Activated CD8-positive, alpha-beta memory T cell treated with anti-CD3 and anti-CD28 coated beads for 4 hours (primary cell): ENCODE measurements at places on chromosomes 3 and 15.

DNA sequence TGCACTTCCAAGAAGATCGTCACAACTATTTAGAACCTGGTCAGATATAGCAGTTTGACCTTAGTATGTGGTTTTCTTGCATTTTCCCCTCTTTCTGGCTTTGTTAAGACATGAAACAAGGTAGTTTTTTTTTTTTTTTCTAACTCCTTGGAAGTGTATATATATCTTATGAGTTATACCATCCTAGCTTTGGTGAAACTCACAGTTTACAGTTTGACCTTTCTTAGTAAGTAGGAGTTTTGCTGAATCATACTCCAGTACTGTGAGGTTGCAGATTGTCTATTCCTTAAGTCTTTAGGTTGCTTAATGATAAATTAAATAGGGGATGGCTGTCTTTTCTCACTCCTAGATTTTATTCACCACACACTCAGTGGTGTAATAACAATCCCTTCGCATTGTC is 325.0 kb downstream of the RBMS3 start:
- DNase-seq = no peak

DNA sequence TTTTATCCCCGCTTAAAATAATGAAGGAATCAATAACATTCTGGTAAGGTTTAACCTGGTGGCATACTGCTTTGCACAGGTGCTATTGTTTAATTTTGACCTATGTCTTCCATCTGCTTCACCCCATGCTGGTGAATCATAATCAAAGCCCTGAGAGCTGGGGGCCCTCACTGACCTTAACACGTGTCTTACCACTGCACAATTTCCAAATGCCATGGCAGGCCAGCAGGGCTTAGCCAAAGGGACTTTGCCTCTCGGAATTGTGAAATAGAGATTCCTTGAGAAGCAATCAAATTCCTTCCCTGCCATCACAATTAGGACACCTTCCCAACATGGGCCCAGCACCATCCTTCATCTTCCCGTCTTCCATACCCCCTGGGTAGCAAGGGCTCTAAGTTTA is 242.6 kb upstream of the THBS1 start:
- no peak for DNase-seq

DNA sequence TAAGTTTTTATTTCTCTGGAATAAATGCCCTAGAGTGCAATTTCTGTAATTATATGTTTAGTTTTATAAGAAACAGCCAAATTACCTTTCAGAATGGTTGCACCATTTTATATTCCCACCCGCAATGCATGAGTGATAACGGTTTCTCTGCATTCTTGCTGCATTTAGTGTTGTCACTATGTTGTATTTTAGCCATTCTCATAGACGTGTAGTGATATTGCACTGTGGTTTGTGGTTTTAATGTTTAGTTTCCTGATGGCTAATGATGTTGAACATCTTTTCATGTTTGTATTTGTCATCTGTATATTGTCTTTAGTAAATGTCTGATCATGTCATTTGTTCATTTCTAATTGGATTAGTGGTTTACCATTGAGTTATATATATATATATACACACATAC is 73.0 kb upstream of the GOLIM4 start:
- no peak for DNase-seq

- no peak for DNase-seq
These were observed 8.8 kb upstream of the KCTD6 start for GRCh38 chr3:58482917-58483636.

- no peak for DNase-seq
These were observed 366.9 kb downstream of the RSL24D1 start for GRCh38 chr15:54829821-54830220.

GRCh38 chr3:136979684-136980083 is 21.9 kb downstream of the IL20RB start:
- no peak for DNase-seq

- DNase-seq = no peak
These were observed 33.5 kb downstream of the HMCES start for GRCh38 chr3:129312021-129312639.

DNA sequence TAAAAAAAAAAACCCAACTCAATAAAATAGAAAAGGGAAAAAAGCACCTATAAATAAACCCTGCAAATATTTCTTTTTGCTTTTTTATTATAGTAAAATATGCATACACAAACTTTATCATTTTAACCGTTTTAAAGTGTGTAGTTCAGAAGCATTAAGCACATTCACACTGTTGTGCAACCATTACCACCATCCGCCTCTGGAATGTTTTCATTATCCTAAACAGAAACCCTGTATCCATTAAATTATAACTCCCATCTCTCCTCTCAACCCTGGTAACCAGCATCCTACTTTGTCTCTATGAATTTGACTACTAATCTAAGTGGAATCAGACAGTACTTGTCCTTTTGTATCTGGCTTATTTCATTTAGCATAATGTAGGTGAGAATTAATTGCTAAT is 15.0 kb downstream of the CDCP1 start:
- no peak for DNase-seq

GRCh38 chr3:150069633-150070032 is 98.9 kb upstream of the PFN2 start:
- no peak for DNase-seq

DNA sequence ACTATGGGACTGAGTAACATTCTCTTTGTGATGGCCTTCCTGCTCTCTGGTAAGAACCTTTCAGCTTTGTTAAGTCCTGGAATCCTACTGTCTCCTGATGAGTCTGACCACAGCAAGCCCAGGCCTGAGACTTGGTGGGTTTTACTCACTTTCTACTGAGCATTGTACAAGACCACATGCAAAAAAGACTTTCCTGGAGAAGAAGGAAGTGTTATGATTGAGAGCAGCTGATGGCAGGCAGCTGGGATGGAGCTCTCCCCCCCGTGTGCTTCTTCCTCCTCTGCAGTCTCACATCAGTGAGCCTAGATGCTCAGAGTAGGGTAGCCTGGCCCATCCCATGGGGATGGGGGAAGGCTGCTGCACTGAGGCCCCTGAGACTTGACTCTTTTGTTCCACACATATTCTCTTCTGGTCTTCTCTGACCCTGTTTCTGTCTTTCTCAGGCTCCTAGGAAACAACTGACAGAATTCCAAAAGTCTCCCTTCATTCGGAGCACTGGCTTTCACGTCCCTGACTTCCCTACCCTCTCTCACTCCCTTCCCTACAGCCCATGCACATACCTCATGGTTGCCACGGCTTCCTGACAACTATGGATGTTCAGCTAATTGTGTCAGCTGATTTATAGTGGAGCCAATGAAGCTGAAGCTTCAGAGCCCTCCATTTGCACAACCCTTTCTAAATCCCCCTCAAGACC is 36.6 kb downstream of the CD86 start:
- DNase-seq = no peak

- no peak for DNase-seq
These were observed 64.0 kb upstream of the PRR20G start for GRCh38 chr3:127351775-127352350.

GRCh38 chr3:160012108-160012507 is 23.5 kb downstream of the IL12A start:
- no peak for DNase-seq

DNA sequence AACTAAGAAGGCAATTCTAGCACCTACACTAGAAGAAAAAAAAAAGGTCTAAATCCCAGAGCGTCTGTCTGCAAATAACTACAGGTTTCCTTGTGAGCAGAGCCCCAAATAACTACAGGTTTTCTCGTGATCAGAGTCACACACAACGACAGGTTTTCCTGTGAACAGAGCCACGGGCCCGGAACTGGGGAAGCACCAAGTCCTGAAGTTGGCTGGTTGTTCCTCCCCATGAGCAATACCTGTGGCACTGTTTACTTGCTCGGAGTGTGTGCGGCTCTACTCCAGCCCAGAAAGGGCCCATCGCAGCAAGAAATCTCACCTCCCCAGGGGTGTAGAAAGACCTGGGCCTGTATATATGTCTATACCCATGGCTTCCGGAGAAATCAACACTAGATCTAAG is 644 bp upstream of the MASP1 start:
- DNase-seq = no peak

GRCh38 chr3:10957976-10958749 is 34.4 kb upstream of the SLC6A1 start:
- no peak for DNase-seq

DNA sequence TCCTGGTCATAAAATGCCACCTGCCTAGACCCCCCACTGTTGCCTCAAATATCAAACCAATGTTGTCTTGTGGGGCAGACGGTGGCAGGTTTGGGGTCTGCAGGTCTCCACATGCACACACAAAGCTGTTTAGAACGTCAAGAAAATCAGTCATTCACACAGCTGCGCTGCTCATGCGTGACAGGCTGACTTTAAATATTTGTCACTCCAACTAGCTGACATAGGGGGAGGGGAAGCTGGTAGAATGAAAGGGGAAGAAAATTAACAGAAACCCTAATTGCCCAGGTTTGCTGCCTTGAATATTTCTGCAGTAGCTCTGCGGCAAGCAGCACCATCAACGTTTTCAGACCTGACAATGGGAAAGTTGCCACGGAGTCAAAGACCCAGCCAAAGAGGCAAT is 201.8 kb downstream of the ABHD5 start:
- DNase-seq = no peak

DNA sequence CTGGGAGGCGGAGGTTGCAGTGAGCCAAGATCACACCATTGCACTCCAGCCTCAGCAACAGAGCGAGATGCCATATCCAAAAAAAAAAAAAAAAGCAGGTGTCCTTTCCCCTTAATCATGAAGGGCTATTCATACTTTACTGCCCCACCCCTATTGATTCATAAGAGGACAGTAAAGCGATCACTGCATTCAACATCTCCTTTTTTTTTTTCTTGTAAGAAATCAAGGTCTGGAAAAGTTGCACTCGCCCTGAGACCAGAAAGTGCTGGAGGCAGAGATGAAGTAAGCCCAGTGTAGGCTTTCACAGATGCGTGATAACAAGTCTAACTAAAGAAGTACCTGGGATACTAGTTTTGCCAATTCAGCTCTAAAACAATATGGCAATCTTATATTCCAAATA is 24.2 kb downstream of the B3GNT5 start:
- no peak for DNase-seq

- DNase-seq = no peak
These were observed 31.3 kb downstream of the FBXO45 start for GRCh38 chr3:196599734-196600128.

DNA sequence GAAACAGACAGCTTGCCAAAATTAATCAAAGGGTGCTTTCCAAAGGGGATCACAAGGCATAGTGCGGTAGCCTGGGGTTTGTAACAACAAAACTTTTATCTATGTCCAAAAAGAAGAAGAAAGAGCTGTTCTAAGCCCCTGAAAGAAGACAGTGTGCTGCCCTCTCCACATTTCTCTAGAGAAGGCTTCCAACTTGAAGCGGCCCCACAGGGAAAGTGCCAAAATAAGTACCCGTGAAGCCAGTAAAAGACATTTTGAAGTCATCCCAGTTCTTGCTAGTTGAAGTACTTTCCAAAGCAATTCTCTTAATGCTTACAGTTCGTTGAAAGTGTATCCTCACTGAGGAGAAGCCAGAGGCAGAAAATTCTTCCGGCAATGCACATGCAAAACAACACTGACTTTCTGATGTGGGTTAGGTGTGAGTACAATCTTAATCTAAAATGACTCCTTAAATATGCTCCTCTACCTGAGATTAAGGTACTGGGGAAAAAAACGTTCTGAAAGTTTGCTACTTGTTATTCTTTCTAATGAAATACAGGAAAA is 21.3 kb downstream of the GPR15 start:
- DNase-seq = no peak

GRCh38 chr3:174532776-174533175 is 326.4 kb upstream of the NAALADL2 start:
- DNase-seq = no peak

GRCh38 chr3:126528419-126528799 is 4.5 kb downstream of the CHST13 start:
- DNase-seq = no peak

GRCh38 chr15:75685195-75685594 is 27.5 kb downstream of the CSPG4 start:
- no peak for DNase-seq

DNA sequence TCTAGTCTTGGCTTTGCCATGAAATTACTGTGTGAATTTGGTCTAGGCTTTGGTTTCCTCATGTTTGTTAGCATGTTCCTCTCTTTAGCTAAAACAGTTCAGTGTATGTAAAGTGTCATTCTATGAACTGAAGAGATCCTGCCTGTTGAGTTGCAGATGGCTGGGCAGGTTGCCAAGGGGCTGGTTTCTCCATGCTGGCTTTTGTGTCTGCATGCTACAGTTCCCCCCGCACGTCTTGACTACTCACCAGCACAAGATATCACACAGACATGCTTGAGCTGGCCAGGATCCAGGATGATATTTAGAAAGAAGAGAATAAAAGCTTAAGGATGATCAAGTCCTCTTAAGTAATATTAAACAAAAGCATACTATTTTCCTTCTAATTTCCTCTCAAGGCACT is 90.2 kb downstream of the CERS3 start:
- DNase-seq = no peak

- no peak for DNase-seq
These were observed 38.1 kb downstream of the CTDSPL start for GRCh38 chr3:37899711-37900306.

- DNase-seq = no peak
These were observed 136.9 kb upstream of the SLC2A2 start for GRCh38 chr3:171163101-171164066.

GRCh38 chr3:105502333-105502732 is 135.6 kb downstream of the ALCAM start:
- no peak for DNase-seq

GRCh38 chr15:45801543-45801942 is 166.7 kb downstream of the SQOR start:
- DNase-seq = no peak

GRCh38 chr3:46361408-46362283 is 7.7 kb downstream of the CCR2 start:
- DNase-seq = no peak

DNA sequence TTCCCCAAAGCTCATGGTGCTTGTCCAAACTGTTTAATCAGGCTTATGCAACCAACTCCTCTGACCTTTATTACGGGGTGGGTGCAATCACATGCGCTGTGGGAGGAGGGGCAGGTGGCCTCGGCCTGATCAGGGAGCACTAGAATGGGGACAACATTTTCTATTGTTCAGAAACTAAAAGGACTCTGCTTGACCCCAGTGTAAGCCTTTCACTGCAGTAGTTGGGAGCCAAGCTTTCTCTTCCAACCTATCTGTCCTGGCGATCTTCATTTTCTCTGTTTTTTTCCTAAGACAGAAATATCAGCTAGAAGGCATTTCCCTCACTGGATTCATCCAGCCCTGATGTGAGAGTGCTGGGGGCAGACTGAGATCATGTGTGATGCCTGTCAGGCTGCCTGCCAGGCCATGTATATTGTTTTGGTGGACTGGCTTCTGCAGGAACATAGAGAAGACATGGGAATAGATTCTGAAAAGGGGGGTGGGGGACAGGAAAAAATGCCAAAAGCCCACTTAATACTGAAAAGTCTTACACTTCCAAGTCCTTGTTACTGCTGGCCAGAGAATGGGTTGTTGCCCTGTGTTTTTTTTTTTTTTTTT is 627.0 kb upstream of the TBL1XR1 start:
- DNase-seq = no peak
